ENCODE measurements at places on chromosomes 11 and 22.

- H3K27me3 ChIP-seq: peaks cover 46% of the 10 kb centered on the region
- DNase-seq: no peak
- H3K4me3 ChIP-seq: no peak overlapping the region
- no peak overlapping the region for H3K27ac ChIP-seq
These were observed 5.0 kb downstream of the ASCL2 start for GRCh38 chr11:2265396-2265795.

GRCh38 chr11:86509588-86509974, 134.9 kb downstream of the CCDC81 start:
- no peaks in the 10 kb centered on the region for H3K36me3 ChIP-seq
- no peak for DNase-seq
- H3K4me1 ChIP-seq: no peaks in the 10 kb centered on the region

DNA sequence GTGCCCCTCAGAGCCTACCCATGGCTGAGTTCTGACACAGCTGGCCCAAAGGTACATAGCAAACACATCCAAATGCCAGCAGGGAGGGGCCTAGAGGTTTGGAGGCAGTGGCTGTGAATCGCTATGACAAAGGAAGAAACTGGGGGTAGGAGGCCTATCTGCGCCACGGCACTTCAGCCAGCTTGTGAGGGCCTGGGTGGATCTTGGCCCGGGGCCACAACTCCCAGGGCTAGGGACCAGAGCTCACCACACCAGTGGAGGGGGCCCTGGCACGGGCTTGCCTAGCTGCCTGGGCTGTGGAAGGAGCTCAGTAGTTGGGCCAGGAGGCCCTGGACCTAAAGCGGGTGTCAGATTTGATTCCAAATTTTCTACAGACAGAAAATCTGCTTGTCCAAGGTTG, 9.4 kb upstream of the NAP1L4 start:
- H3K4me3 ChIP-seq: no peak overlapping the region
- peaks cover 16% of the 10 kb centered on the region for H3K36me3 ChIP-seq
- H3K4me1 ChIP-seq: peaks cover 7% of the 10 kb centered on the region
- H3K27ac ChIP-seq: no peak overlapping the region
- DNase-seq: no peak

DNA sequence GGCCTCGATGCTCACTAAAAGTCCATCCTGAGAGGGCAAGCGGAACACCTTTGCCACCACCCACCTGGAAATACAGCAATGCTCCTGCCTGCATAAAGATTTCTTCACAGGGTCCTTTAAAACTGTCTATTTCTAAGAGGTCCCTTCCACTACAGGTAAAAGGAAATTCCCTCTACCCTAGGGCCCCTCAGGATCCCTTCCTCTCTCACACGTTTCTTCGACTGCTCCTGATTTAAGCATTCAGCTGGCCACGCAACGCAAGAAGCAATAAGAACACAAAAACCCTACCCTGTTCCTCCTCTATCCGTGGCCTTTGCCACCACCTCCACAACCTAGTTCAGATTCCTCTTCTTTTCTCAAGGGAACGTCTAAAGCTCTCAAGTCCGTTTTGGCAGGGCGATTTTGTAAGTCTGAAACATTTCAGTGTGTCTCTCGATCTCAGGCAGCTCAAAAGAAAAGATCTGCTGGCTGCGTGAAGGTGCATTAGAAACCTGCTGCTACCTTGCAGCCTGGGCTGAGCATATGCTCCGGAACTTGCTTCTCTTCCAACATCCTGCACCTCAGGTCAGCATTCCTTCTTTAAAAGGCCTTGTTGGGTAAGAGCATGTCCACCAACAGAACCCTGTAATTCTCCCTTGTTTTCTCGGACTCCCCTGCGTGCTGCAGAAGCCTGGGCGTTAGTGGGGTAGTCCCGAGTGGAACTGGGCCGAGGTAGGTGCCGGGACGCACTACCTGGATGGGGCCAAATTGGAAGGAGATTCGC, 1.6 kb downstream of the LGR4 start:
- H3K4me1 ChIP-seq: peaks cover 48% of the 10 kb centered on the region
- H3K36me3 ChIP-seq: no peaks in the 10 kb centered on the region
- no peak for DNase-seq
- H3K27me3 ChIP-seq: peaks cover 1% of the 10 kb centered on the region
- peak overlapping the region; percentile 89 for H3K4me3 ChIP-seq
